ENCODE measurements at places on chromosomes 7 and 10.

DNA sequence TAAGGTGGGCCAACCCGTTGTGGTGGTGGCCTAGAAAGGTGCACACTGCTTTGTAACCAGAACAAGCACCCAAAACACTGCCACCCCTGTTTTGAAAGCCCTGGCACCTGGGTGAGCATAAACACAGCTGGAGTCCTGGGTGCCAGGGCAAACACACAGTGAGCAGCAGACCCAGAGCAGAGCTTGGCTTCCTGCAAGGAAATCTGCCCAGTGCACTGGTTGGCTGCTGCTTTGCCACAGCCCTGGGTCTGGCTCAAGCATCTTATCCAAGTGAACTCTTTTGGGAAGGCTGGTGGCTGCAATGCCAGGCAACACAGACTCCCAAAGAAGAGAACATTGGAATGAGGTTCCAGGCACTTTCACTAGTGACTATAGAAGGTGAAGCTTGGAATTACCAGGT is 145.5 kb upstream of the PDE1C start:
- no peak for DNase-seq

DNA sequence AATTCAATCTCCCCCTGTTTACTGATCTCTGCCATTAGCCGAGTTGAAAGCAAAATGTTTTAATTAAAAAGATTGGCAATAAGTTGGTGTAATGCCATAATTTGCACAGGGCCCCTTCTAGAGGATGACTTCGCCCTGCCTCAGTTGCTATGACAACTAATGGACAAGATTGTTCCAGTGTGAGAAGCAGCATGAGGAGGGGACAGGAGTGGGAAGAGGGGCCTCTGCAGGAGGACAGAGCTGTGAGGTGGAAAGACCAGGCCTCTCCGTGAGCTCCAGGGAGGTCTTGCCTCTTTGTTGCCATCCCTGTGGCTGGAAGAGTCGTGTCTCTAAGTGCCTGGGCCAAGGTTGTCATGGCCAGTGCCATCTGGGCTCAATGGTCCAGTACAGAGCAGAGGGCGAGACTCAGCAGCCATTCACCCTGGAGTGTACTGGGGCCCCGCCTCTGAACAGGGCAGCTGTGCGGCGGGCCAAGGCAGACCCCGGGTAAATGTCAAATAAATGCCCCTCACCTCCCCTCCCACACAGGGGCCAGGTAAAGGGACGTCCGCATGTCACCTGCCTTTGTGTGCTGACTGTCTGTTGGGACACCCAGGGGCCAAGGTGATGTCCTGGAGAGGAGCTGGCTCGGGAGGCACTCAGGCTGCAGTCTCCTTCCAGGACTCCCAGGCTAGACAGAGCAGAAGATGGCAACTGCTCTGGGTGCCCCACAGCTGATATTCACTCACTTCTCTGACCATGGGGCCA is 97.0 kb upstream of the RET start:
- peak; percentile 37 for DNase-seq

DNA sequence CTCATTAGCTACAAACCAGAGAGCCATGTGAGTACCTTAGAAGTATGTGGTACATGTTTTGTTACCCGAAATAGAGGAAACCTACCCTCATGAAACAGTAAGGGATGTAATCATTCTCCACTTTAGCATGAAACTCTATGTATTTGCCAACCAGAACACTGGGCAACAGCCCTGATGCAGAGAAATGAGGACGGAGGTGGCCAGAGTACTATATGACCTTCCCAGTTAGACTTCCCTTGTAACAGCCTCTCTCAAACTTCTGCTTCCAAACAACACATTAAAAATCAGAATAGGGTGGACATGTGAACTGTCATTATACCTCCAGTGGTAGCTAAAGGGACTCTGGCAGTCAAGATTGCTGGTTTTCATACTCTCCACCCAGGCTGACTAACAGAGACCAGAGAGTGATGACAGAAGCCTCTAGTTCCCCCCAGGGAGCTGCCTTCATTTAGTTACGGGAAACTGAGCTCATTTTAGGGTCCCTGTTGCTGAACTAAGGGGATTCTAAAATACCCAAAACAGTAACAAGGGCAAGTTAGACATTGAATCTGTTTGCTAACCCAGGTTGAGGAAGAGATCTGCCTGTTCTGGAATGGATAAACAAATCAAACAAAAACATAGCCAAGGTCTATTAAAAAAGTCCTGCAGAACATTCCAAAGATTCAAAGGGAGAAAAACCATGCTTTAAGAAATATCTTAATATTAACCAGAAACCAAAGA is 83.1 kb downstream of the VPS41 start:
- DNase-seq, result no peak

DNA sequence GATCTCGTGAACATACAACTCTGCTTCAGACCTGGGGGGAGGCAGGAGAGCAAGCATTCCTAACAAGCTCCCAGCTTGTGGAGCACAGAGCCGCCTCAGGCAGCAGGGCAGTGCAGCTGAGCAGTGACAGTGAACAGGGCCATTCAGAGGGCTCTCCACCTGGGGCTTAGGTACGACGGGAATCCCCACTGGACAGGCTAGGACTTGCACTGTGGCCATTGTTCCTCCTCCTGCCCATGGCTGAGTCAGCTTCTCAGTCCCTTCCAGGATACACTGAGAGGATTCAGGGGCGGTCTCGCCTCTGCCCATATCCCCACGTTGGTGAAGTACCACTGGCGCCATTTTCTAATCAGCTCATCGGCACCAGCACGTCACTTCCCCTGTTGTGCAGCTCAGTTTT is 71.1 kb downstream of the FIGNL1 start:
- no peak for DNase-seq

DNA sequence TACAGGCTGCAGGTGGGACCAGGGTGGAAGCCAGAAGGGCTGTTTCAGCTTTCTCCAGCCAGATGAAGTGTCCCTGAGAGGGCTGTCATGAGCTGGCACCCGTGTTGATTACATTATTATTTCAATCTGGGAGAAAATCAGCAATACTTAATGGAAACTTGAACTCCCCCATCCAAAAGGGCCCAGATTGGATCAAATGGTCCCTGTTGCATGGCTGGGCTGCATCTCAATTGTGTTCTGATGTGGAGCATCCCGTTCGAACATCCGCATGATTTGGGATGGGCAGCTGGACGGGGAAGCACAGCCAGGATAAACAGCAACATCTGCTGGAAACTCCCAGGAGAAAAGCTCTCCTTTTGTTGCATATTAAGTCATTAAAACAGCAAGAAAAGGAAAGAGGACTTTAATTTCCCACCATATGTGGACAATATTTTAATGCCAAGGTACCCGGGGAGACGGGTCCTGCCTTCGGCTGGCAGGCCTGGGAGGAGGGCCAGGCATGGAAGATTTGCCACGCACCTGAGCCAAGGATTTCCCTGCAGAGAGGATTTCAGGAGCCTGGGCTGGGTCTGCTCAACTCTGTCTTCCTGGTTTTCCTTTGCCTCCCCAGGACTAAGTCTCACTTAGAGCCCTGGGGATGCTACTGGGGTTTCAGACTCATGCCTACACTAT is 52.4 kb downstream of the NPTX2 start:
- no peak for DNase-seq

DNA sequence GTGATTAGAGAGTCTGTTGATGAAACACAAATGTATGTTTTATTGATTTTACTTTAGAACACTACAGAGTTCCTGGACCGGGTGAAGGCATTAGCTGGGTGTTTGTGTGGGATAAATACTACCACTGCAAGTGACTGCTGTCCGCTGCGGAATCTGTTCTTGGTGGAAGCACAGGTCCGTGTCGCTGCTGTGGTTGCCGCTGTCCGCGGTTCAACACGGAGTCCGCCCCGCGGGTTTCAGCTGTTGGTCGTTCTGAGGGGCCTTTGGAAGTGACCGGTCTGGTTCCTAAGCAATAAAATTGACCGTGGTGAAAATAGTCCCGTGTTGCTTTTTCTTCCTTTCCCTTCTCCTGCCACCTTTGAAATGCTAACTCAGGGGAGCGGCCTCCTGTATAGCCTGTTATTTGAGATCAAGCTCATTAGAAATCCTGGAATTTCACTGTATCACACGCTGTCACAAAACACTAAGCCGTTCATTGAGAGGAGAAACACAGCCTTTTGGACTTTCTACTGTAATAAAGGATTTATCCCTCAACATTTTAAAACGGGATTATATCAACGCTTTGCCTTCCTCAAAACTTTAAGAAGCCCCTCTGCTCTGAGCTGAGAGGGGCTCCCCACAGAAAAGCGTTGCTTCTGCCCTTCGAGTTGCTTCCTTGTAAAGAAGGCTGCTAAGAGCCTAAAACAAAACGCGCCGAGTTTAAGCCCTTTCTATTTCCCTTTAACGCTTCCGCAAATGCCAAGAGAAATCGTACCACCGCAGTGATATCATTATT is 2.6 kb downstream of the NKX6-2 start:
- DNase-seq, result no peak

GRCh38 chr10:24214762-24215161 is 5.8 kb downstream of the KIAA1217 start:
- no peak for DNase-seq

DNA sequence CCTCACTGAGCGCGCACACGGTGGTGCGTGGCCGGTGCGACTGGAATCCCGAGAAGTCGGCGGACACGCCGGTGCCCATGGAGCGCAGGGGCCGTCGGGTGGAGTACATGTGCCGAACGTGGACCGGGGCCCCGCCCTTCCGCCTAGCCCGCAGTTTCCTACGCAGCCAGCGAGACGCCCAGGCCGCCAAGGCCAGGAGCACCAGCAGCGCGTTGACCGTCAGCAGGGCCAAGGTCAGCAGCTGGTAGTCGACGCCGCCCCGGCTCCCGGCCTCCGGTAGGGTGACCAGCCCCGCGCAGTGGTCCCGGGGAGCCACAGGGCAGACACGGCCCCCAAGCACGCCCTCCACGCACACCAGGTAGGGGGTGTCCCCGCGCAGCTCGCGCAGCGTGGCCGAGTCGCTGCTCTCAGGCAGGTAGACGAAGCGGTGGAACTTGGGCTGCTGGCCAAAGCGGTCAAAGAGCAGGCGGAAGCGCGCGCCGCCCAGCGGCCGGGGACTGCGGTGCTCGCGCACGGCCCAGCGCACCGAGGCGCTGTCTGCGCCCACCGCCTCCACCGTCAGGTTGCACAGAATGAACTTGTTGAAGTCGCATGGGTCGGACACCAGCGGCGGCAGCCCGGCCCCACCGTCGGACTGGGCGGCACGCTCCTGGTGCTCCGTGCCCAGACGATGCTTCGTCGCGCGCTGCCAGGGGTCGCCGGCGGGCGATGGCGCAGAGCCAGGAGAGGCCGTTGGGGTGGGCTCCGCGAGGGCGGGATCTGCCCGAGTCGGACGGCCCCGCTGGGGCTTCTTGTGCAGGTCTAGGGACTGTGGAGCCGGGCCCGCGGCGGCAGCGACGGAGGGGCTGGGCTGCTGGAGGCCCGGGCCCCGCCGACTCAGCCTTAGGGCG is 2.2 kb downstream of the TRIL start:
- DNase-seq, result peak; percentile 92

- DNase-seq, result no peak
Measured at GRCh38 chr7:137684776-137685175, 162.0 kb downstream of the DGKI start.

DNA sequence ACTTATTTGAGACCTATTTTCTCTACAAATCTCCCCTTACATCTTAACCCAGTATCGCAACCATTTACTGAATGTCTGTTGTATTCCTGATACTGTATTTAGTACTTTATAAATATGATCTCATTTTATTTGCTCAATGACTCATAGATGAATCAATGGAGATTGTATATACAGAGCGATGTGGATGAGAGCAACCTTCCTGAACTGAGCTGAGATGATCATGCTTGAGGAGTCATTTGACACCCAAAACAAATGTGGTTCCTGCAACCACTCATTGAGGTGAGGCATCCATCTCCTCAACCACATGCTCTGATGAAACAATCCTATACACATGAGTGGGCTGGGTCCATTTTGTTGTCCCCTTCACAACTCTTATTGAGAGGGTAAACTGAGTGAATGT is 250.0 kb downstream of the CDC14C start:
- DNase-seq, result no peak

DNA sequence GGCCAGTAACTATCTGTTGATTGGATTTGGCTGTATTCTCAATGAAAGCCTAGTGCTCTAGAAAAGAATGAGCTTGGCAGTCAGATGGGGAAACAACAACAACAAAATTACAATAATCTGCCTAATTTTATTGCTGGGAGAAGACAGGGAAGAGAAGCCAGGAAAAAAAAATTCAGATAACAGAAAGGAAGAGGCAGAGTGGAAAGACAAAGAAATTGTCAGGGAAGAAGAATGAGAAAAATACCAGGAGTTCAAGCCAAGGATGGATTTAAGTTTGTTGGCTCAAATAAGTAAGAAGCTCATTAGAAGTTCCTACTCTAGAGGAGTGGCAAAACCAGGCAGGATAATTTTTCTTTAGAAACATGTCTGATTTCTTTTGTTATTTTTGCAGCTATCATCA is 45.9 kb upstream of the PRKG1 start:
- DNase-seq, result no peak

DNA sequence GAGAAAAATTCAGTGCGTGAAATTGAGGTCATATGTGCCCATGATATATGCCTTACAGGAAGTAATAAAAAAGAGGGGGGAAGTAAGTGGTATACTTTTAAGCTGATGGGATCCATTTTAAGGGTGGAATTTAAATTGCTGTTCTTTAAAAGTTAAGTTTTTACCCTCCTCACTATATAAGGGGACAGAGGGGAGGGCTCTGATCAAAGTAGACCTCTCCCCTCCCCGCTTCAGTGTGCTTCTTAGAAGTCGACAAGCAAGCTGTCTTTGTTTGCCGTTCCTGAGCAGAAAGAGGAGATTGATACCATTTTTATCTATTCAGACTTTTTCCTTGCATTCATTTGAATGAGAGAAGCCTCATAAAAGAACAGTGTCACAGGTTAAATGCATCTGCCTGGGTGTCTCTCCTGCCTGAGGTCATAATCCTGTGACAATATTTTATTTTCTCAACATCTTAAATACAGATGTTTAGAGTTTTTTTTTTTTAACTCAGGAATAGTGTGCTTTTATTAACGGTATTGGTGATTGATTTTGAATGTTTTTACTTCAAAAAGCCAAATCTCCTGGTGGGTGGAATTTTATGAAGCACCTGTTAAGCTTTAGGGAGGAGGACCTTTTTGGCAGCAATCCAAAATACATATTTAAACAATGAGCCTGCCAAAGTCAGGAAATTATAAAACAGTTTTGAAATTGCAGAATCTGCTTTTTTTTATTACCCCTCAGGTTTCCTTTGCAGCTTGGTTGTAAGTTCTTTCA is 141.7 kb downstream of the KAT6B start:
- no peak for DNase-seq

DNA sequence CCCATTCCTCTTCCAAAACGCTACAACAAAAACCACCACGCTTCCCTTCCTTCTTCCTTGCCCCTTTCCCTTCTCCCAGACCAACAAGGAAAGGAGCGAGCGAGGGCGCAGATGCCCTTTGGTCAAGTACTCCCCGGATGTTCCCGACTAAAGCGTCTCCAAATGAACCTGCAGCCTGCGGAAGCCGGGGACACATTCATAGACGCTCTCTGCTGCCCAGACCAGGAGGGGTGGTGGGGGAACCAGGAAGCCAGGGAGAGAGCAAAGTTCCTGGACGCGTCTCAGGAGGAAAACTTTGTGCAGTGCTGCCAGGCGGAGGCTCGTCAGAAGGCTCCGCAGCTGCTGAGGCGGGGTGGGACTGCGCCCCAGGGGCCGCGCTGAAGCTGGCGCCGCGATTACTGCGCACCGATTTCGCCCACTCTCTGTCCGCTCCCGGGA is 754 bp downstream of the SEMA3D start:
- peak; percentile 50 for DNase-seq

GRCh38 chr10:55232553-55232952 is 431.5 kb upstream of the PCDH15 start:
- DNase-seq, result no peak

GRCh38 chr10:79092292-79092896 is 23.6 kb downstream of the ZMIZ1 start:
- no peak for DNase-seq

Measured in breast epithelium (tissue), 4 donors.